Lung microvascular endothelial cell (primary cell): ENCODE measurements at places on chromosomes 11 and 22. TPM values are rescaled to one million over a fixed set of nuclear protein-coding genes. Genes with fewer than 3 reads are reported as not detected.

OR51I1 gene
- not detected in 2 replicates for total RNA-seq

RHOG gene
- 8.5 and 8.7 TPM in 2 replicates for total RNA-seq

DNA sequence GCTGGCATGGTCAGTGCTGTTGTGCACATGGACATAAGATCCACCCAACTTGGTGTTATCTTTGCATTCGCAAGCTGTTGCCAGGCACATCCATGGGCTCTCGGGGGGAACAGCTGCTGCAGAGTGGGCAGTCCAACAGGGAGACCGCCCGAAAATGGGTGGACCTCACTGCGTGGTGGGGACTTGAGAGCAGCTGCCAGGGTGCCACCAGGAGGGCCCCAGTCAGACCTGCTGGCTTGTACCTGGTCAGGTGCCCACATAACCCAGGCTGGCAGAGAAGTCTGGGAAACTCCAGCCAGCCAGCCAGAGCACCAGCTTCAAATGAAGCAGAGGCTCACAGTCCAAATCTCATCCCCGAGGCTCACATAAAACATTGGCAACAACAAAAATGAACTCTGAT lies 120.2 kb downstream of the BCR start:
- DNase-seq = no peak

DNA sequence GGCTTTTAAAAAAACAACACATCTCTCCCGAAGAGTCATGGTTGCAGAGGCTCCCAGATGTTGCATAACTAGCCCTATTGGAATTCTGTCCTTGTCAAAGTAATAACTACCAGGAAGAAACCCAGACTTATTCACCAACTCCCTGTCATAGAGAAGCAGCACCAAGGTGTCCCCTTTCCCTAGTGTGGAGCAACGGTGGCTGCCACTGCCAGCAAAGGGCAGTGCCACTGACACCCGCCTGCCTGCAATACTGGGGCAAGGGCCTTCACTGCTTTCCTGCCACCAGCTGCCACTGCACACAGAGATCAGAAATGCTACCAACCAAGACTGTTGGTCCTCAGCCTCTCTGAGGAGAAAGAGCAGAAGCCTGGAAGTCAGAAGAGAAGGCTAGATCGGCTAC lies 27.3 kb downstream of the NAP1L4 start:
- no peak for DNase-seq

DNA sequence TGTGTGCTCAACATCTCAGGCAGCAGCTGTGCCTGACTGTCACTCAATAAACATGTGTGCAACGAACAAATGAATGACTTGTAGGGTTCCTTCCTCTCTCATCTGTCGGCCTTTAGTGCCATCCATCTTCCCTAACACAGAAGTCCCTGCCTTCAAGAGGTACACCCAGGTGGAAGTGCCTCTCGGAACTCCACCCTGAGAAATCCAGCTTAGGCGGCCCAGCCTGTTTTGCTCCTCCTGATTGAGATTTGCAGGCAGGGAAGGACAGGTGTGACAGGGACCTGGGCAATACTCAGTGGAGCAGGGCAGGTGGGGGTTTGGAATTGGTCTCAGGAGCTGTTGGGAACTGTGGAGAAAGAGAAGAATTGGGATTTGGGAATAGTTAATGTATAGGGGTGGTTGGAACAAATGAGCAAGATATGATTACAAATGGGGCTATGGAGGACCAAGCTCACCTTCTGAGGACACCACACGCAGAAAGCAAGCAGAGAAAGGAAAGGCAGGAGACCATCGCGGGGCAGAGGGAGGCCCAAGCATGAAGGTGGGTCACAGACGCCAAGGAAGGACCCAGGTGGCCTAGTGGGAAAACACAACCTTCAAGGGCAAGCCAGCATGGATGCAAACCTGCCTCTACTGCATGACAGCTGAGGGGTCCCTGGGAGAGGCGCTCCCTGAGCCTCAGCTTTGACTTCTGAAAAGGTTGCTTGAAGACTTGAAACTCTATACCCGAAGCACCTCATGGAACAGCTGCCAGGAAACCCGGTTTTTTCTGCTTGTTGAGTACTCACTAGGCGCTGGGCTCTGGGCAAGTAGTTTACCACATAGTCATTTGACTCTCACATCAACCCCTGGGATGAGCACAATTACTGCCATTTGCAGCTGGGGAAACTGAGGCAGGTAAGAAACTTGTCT lies 40.9 kb upstream of the ANO1 start:
- DNase-seq = no peak

- DNase-seq = no peak
Observed at GRCh38 chr22:29734406-29734805, 14.6 kb downstream of the CABP7 start.

DNA sequence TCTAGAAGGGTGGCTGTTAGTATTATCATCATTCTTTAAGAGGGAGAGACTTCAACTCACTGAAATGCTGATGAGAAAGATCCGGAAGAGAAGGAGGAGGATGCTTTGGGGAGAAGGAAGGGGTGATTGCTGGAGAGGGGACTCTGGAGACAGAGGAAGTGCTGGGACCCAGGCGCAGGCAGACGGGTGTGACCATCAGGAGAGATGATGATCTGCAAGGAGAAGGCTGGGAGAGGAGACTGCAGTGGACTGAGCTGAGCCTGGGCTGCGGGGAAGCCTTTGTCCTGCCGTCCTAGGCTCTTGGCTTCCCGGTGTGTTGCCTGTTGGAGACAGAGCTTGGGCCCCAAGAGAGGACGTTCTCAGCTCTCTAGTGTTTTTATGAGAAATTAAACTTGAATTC lies 22.6 kb downstream of the RASD2 start:
- DNase-seq = no peak

DNA sequence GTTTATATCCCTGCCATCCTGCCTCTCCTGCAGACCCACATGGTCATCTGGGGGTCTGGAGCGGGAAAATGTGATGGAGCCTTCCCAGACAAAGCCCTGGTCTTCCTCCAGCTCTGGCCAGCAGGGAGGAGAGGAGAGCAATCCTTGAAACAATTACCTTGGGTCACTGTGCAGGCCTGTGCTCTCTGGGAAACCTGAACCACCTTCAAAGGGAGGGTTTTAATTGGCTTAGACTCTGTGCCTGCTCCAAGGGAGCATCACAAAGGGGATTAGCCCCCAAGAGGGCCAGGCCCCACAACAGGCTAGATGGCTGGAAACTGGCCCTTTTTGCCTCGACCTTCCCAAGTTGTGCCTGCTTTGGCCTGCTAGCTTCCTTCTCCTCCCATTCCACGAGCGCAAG lies 351.9 kb downstream of the TENM4 start:
- no peak for DNase-seq

- DNase-seq = no peak
Observed at GRCh38 chr22:36480941-36481392, 473 bp downstream of the TXN2 start.

GRCh38 chr22:49310354-49310753 lies 517.3 kb downstream of the BRD1 start:
- DNase-seq = no peak

DNA sequence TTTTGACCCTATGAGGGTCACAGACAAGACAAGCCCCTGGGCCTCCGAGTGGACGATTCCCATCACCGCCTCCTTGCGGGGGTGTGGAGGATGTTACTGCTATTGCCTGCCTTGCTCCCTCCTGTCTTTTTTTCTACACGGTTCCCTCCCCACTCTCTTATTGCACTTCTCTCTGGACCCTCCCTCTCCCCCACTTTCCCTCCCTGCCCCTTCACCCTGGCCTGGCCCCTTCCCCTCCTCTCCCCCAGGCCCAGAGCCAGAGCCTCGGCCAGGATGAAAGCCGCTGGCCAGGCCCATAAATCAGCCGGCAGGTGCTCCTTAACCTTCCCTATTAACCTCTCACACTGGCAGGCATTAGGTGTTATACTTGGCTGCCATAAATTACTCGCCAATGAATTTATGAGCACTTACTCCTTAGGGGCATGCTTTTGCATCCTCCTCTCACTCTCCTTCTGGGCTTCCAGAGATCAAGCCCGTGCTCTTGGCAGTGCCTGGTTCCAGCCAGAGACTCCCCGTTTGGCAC lies 18.3 kb upstream of the ALX4 start:
- no peak for DNase-seq

GRCh38 chr11:113351480-113351879 lies 36.1 kb upstream of the ANKK1 start:
- no peak for DNase-seq

- DNase-seq = no peak
Observed at GRCh38 chr11:102932678-102933077, 22.9 kb downstream of the MMP13 start.

DNA sequence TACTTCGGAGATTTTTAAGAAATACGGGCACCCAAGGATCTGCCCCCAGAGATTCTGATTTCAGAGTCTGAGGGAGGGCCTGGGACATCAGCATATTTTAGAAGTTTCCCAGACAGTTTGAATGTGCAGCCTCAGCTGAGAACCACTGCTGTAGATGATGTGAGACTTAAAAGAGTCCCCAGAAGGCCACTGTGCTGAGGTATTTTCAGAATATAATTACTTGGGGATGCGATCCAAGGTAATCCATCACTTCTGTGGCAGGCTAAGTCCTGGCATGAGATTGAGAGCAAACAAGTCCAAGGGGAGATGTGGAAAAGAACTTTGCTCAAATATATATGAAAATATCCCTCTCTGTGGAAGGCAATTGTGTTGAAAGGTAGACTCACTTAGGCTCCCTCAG lies 48.3 kb upstream of the AMOTL1 start:
- no peak for DNase-seq
